ENCODE measurements at places on chromosomes 7 and 10. TPM values are rescaled to one million over a fixed set of nuclear protein-coding genes. Genes with fewer than 3 reads are reported as not detected.

DNA sequence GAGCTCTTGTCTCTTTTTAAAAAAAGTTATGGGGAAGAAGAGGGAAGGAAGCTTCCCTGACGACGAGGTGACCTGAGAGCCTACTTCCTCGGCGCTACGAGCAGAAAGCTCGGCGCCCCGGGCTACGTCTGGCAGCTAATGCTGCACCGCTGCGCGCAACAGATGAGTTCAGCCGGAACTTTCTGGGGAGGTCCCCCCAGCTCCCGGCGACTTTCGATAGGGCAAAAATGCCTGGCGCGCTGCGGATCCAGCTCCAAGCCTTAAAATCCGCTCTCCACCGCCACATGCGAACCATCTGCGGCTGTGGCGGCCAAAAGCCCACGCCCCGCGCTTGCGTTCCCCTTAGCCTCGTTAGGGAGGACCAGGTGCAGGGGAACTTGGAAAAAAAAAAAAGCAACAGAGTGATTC, 621 bp downstream of the P4HA1 start:
- peak; percentile 56 for DNase-seq

DNA sequence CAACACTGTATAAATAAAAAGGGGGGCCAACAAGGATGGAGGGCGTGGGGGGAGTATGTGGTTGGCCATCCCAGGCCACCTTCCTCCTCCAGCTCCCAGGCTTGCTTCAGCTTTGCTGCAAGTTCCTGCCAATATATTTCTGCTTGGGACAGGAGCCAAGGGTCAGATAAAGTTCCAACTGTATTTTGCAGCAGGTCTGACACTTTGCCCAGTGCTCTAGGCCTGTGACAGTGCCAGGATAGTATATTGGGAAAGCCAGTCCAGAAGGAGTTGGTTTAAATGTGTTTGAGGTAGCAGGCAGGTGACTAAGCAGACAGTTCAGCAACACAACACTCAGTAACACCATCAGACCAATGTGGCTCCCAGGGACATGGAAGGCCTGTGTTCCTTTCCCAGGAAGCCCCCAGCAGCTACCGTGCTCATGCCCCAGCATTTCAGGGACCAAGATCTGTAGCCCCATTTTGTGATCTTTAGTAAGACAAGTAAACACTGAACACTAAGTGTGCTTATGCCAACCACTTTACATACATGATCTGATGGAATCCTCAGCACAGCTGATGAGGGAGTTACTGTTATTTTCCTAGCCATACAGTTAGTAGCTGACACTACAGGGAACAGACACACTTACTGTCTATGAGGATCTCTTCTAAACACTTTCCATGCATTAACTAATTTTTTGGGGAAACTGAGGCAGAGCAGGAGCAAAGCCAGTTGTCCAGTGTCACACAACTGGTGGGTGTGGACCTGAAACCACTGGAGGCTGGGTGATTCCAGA, 38.9 kb downstream of the DNAJB12 start:
- DNase-seq, result no peak

DNA sequence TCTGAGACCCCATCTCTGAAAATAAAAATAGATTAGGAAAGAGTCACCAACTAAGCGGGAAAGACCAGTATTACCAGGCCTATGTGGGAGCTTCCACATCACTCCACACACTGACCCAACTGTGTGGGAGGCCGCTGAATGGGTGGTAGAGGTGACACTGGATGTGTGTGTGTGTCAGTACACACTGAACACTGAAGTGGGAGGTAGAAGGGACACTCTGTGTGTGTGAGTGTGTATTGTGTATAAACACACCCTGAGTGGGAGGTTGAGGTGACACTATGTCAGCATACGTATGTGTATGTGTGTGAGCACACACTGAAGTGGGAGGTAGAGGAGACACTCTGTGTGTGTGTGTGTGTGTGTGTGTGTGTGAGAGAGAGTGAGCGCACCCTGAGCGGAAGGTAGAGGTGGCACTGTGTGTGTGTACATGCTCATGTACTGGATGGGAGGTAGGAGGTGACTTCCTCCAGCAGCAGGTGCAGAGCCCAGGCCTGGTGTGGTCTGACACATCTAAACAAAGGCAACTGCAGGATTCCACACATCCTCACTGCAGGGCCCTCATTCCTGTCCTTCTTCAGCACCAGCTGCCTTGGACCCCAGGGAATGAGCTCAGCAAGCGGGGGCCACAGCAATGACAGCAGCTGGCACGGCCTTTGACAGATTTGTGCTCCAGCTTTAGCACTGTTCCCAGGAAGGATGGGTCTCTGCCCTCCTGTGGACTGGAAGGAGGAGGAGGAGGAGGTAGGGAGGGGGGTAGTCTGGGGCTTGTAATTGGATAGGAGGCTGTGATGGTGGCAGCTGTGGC, 26.5 kb upstream of the RBM20 start:
- no peak for DNase-seq

- no peak for DNase-seq
Observed at GRCh38 chr10:80465839-80466590, 11.9 kb downstream of the TSPAN14 start.

- no peak for DNase-seq
Observed at GRCh38 chr10:30425336-30426075, 8.5 kb upstream of the MAP3K8 start.

DNA sequence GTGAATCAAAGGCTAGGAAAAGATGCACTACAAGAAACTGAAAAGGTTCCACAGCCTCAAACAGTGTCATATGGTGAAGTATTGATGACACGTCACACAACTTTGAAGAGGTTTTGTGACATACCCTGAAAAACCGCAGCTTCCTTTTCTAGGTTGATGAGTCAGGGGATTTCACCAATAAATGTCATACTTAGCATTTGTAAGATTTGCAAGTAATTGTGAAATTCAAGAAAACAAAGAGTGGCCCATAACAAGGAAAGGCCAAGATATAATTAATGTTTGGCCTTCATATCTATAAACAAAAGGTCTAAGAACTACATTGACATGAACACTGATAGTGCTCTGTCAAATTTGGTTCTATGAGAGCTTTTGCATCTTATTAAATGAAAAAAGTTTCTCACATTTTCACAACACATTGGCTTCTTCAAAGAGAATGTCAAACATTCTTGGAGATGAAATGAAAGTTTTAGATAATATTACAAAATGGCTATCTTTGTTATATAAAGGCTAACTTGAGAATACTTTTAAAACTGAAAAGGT, 62.0 kb upstream of the NAMPT start:
- DNase-seq, result no peak

GRCh38 chr7:120412139-120413050, 139.4 kb downstream of the KCND2 start:
- DNase-seq, result no peak

GRCh38 chr7:48101968-48102367, 12.9 kb downstream of the UPP1 start:
- DNase-seq, result no peak

GRCh38 chr10:113475381-113475807, 77.5 kb upstream of the HABP2 start:
- DNase-seq, result no peak

DNA sequence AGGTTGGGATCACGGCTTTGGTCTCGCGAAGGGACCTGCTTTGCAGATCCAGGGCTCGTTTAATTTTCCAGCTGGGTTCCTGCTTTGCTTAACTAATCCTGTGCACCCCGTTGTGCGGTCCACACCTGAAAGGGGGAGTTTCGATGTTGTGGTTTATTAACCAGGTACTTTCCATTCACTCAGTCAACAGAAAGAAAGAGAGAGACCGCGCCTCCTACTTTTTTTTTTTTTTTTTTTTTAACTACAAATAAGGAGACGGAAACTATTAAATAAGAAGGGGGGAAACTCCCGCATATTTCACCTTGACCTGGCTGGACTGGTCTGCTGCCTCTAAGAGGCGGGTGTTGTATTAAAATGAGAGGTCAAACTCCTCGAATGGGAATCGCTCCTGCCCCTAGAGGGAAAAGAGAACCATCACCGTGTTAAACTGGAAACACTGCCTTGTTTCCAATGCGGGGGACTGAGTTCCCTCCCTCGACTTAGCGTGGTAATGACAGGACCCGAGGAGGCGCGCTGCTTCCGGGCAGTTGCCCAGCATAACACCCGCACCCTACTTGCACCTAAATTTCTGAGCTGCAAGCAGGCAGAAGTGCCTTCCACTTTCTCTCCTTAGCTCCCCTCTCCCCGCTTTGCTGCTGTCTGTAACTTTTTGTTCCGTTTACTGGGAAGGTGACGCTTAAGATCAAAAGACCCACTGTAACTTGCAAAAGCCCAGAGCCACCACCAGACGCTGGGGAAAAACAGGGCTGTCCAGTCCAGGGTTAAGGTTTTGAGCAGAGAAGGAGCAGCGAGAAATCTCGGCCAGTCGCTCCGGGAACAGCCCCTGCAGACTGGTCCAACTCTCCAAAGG, 1.1 kb upstream of the ITGB8 start:
- DNase-seq, result peak; percentile 75

GRCh38 chr10:29482591-29483431, 152.0 kb downstream of the SVIL start:
- no peak for DNase-seq

The RAB18 gene
- 109 TPM for total RNA-seq

The ITIH5 gene
- total RNA-seq, result 14.3 TPM

The TBATA gene
- not detected for total RNA-seq

The FAM25C gene
- total RNA-seq, result not detected

Measured in occipital lobe (tissue), 3 donors.